ENCODE measurements at places on chromosomes 4 and X.

GRCh38 chr4:159429693-159430035, 326.8 kb downstream of the RAPGEF2 start:
- DNase-seq, result no peak

- DNase-seq, result no peak
Measured at GRCh38 chr4:13212936-13213335, 271.2 kb downstream of the RAB28 start.

DNA sequence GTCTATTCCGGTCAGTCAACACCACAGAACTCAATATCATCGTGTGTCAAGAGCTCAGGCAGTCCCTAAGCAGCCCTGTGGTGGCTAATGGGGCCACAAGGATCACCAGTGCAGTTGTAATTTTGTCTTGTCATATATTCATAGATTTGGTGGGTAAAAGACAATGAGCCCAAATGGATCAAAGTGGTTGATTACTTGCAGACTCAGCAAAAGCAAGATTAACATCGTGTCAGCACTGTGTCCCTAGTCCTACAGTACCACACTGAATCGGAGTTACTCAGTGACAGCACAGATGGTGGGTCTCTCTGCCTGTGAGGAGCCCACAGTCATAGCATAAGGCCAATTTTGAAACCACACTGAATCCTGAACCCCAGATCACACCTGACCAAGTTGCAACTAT, 8.7 kb downstream of the XAGE5 start:
- DNase-seq, result no peak

DNA sequence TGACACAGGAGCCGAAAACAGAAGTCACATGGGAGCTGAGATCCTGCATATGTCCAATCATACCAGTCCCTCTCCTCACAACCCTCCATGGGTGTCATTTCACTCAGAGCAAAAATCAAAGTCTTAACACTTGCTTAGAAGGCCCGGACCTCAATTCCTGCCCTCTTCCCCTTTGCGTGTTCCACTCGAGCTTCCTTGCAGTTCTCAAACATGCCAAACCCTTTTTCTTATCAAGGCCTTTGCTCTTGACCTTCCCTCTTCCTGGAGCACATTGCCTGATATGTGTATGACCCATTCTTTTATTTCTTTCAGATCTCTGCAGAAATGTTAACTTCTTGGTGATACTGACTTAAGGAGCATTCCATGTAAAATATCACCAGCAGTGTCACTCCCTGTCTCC, 87.0 kb upstream of the USP38 start:
- no peak for DNase-seq

GRCh38 chr4:147328756-147329446, 152.0 kb upstream of the EDNRA start:
- no peak for DNase-seq

DNA sequence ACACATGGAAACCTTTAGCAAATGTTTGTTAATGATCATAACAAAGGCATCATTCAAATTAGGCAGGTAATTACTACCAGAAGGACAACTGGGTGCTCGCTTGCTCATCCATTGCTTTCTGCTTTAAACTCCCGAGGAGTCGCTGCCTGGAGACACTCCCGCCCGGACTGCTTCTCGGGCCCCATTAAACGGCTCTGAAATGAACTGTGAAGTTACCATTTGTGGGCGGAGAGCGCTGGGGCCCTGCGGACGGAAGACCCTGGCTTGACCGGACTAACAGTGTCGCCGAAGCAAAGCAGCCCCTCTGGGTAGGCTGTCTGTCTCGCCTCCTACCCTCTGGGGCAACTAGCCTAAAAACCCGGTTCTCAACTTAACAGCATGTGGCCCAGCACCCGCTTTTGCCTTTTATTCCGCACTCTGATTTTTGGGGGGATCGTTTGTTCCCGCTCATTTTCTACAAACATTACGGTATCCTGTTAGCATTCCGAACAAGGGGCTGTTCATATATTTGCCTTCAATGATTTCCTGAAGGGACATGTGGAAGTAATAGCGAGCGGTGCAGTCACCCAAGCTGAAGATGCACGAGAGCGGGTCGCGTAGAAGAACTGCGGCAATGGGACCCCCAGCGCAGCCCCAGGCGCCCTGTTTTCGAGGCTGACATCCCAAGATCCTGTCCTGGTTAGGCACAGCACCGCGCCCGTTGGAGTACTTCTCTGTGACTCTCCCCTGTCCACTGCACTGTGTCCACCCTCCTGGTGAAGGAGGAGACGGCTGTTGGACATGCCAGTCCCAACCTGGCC, 1.6 kb upstream of the PDGFRA start:
- no peak for DNase-seq

GRCh38 chr4:22794732-22795131, 102.0 kb downstream of the GBA3 start:
- DNase-seq, result no peak

- DNase-seq, result peak; percentile 20
Measured at GRCh38 chrX:136209016-136209738, 42.0 kb downstream of the MAP7D3 start.

All from suppressor macrophage (primary cell).